ENCODE measurements at places on chromosomes 16 and 17.

- DNase-seq, result peak; percentile 71
- H3K4me1 ChIP-seq, result peaks cover 5% of the 10 kb centered on the region
- H3K27ac ChIP-seq, result peak overlapping the region; percentile 88
- H3K36me3 ChIP-seq, result no peaks in the 10 kb centered on the region
- no peaks in the 10 kb centered on the region for H3K27me3 ChIP-seq
These were observed 363 bp upstream of the MIF4GD start for GRCh38 chr17:75271233-75271954.

DNA sequence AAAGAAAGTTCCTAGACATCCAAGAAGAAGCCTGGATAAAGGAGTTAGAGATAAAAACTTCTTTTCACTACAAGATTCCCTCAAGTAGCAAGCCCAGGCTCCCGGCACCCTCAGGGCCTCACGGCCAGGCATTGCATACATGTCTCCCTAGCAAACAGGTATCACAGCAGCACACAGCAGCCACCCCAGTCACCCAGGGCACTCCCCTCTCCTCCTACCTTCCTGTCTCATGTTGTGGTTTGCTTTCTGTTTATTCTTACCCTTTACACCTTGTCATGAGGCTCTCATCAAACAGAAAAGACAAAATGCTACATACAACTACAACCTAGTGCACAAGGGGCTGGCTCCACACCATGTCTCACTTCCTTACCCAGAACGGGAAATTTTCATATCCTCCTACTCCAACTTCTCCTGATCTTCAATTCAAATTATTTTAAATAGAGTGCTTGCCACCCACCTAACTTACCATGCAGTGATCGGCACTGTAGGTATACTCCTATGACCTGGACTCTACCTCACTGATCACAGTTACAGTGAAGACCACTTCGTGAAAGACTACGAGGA, 42.7 kb downstream of the XPO6 start:
- no peak overlapping the region for H3K4me3 ChIP-seq
- no peaks in the 10 kb centered on the region for H3K27me3 ChIP-seq
- no peak overlapping the region for H3K27ac ChIP-seq
- no peak for DNase-seq
- H3K36me3 ChIP-seq, result peaks cover 9% of the 10 kb centered on the region

DNA sequence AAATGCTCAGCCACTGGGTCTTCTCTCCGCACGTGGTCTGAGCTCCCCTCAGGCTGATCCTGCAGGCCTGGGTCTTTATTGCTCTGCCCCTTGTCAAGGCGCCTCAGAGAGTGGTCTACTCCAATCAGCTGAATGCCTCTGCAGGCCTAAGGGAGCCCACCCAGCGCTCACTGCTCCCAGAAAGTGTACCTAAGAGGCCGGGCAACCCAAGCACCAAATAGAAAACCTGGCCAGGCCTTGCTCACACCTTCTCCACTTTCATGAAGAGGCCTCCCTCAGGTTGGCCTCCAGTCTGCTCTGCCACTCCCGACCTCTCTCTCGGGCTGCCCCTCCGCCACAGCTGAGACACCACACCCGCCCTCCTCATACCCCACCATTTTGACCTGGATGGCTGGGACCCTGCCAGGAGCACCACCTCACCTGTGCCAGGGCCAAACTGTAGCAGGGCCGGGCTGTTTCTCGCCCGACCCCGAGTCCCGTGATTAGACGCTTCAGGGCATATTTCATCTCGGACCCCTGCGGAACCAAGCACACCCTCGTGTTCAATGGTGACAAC, 665 bp downstream of the MYBBP1A start:
- no peak for DNase-seq
- H3K27ac ChIP-seq, result no peak overlapping the region
- no peaks in the 10 kb centered on the region for H3K27me3 ChIP-seq
- H3K4me1 ChIP-seq, result peaks cover 7% of the 10 kb centered on the region

- H3K4me3 ChIP-seq, result no peak overlapping the region
- peaks cover 20% of the 10 kb centered on the region for H3K4me1 ChIP-seq
- no peaks in the 10 kb centered on the region for H3K27me3 ChIP-seq
These were observed 38.5 kb downstream of the TBC1D16 start for GRCh38 chr17:79997011-79997660.

GRCh38 chr17:55228683-55229192, 36.0 kb upstream of the HLF start:
- no peaks in the 10 kb centered on the region for H3K27me3 ChIP-seq
- H3K4me1 ChIP-seq, result no peaks in the 10 kb centered on the region
- no peaks in the 10 kb centered on the region for H3K36me3 ChIP-seq
- no peak overlapping the region for H3K27ac ChIP-seq

DNA sequence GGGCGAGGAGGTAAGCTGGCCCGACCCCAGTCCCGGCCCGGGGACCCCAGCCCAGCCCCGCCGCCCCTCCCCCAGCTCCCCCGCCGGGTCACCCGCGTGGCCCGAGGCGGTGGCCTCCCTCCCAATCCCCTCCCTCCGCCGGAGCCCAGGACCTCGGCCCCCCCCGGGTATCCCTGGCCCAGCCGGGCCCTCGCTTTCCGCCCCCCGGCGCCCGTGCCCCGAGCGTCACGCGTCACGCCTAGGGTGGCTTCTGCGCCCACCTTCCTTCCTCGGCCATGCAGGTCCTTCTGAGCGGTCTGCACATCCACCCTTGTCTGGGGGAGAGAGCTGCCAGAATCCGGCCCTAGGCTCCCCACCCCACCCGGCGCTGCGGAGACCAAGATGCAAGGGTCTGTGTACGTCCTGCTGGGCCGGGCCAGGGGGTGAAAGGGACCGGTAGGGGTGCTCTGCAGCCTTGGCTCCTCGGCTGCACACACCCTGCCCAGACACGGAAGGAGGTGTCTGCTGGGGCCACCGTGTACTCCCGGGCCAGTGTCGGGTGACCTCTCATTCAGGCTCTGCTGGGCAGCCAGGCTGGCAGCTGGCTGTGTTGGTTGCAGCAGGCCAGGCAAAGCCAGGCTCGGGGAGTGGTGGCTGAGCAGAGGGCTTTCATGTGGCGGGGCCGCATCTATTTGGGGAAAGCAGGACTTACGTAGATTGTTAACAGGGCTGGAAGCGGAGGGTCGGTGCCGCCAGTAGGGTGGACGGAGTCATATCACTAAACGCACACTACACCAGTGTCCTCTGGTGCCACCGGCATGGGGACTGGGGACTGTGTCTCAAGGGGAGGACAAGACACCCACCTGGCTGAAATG, 754 bp downstream of the RAB11FIP4 start:
- H3K4me1 ChIP-seq, result no peaks in the 10 kb centered on the region
- H3K27me3 ChIP-seq, result peaks cover 4% of the 10 kb centered on the region
- DNase-seq, result no peak
- peak overlapping the region; percentile 37 for H3K4me3 ChIP-seq

GRCh38 chr17:14304222-14304772, 3.4 kb downstream of the HS3ST3B1 start:
- peak overlapping the region; percentile 19 for H3K4me3 ChIP-seq
- H3K36me3 ChIP-seq, result no peaks in the 10 kb centered on the region
- no peak for DNase-seq
- H3K4me1 ChIP-seq, result no peaks in the 10 kb centered on the region
- H3K27me3 ChIP-seq, result peaks cover under 1% of the 10 kb centered on the region
- H3K27ac ChIP-seq, result peak overlapping the region; percentile 26

DNA sequence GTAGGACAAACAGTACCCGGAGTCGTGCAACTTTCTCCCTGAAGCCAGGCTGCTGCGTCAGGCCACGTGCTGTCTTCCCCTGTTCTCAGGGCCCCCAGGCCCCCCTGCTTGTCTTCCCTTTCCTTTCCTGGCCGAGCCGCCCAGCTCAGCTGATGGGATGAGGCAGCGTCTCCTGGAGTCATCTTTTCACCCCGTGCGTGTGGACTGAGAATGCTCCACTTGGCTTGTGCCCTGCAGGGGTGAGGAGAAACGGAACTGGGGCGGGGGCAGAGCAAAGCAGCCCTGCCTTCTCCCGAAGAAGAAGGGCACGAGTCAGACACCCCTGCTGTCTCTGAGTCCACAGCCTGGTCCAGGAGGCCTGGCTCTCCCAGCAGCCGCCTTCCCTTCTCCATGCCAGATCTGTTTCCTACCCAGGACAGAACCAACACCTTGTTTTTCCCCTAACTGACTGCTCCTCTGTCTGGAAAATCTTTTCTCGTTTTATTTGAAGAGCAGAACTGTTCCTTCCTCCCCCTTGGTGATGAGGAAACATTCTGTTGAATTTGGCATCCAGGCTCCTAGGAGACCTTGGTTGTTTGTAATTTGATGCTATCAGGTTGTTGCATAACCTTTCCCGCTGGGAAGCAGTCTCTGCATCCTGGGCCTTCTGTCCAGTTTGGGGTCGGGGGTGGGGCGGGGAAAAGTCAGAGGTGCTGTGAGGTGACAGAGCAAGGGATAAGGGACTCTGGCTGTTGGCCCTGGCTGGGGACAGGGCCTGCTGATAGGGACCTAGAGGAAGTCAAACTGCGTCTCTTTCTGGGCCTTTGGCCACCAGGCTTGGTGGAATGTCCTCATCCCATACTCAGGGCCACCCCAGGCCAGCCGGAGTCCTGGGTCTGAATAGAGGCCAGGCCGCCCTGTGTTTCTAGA, 78.8 kb downstream of the WIPI1 start:
- H3K4me1 ChIP-seq, result peaks cover 17% of the 10 kb centered on the region
- H3K27ac ChIP-seq, result peak overlapping the region; percentile 95
- no peaks in the 10 kb centered on the region for H3K27me3 ChIP-seq
- H3K36me3 ChIP-seq, result no peaks in the 10 kb centered on the region
- H3K4me3 ChIP-seq, result peak overlapping the region; percentile 15
- DNase-seq, result peak; percentile 90

All from prostate gland (tissue), 2 donors.